Kidney tubule cell (primary cell): ENCODE measurements at places on chromosomes 2 and 18.

DNA sequence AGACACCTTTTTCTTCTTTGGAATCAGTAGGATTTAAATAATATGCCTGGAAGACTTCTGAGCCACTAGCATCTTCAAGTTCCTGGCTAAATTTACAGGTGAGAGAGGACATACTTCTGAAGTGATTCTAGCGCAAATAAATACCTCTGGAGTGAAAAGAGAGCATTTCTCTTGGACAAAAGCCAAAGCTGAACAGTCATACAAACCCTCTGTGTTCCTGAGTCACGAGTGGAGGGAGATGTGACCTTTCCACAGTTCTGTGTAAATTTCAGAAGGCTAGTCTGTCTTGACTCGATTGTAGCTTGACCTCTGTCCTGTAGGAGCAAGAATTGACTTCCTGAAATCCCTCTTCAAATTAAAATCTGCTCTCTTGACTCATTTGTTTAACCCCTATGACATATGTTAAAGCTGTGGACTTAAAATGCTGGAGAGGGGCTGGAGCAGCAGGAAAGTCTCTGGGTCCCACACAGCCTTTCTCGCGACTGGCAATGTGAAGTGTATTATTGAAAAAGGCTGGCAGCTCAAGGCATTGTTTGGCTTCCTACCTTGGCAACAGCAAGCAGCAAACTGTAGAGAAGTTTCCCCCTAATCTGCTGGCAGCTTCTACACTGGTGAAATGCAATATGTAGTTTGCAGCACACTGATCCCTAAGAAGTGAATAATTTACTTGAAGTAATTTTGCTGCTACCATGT, 79.6 kb upstream of the GCFC2 start:
- DNase-seq = peak; percentile 38

DNA sequence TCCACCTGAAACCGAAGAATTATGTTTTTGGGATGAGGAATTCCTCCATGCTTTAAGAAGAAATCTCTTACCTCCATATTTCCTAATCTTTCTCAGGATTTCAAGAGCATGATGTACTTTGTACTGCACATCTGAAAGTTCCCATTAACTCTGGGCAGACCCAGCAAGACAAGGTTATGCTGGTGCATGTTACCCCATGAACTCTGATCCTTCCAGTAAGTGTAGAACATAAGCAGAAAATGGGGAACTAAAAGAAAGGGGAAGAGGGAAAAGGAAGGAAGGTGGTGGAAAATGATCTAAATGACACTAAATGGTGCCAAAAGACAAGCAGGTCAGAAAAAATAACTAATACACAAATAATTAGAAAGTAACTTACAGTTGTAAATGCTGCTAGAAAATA, 50.7 kb downstream of the STRN start:
- no peak for DNase-seq

DNA sequence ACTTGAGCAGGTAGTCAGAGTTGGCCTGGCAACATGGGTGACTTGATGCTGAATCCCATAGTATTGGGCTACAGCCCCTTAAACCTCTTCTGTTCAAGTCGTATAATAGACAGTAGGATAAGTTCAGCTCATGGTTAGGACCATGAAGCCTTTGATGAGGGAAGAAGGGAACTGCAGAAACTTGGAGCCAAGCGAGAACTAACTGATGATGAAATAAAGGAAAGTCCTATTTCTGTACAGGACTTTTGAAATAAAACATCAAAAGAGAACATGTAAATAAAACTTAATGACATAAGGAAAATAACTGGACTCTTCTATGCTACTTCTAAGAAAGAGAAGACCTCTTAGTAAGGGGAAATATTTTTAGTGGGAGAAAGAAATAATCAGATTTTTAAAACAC, 51.2 kb upstream of the UGP2 start:
- DNase-seq = peak; percentile 2

DNA sequence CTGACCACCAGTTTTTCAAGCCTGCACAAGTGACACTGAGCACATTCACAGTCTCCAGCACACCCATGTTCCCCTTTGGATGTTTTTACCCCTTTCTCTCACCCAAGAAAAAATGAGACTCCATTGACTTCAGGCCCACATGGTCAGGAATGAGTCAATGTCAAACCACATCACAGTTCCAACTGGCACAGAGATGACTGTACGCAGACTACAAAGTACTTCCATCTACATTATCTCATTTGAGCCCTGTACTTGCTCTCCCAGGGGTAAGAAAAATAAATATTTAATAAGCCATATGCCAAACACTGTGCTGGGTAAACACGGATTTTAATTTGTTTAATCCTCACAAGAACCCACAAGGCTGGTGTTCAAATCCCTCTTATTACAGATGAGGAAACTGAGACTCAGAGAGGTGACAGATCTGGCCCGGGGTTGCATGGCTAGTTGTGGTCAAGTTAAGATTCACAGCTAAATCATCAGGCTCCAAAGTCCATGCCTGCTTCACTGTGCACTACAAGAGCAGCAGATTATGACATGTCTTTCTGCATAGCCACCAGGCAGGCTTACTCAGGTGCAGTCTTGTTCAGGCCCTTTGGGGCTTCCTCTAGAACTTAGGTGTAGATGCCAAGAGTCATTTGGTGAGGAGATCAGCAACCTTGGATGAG, 106.1 kb downstream of the TXNL1 start:
- peak; percentile 27 for DNase-seq

GRCh38 chr2:28621172-28622100, 125.6 kb downstream of the PLB1 start:
- DNase-seq = peak; percentile 96

DNA sequence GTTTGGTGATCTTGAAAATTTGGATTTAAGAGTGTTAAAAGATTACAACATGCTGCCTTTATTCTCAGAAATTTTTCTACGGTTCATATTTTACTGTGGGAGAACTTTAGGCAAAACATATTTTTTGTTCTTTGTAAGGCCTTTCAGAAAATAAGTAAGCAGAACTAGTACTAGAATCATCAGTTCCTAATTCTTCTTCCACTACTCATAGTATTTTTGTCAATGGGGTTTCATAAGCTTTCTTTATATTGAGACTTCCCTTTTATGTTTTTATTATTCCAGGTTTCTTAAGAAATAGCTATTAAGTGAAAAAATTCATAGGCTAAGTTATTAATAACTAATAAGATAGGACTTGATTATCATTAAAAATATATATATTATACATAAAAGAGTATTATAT, 12.4 kb downstream of the UGGT1 start:
- no peak for DNase-seq

DNA sequence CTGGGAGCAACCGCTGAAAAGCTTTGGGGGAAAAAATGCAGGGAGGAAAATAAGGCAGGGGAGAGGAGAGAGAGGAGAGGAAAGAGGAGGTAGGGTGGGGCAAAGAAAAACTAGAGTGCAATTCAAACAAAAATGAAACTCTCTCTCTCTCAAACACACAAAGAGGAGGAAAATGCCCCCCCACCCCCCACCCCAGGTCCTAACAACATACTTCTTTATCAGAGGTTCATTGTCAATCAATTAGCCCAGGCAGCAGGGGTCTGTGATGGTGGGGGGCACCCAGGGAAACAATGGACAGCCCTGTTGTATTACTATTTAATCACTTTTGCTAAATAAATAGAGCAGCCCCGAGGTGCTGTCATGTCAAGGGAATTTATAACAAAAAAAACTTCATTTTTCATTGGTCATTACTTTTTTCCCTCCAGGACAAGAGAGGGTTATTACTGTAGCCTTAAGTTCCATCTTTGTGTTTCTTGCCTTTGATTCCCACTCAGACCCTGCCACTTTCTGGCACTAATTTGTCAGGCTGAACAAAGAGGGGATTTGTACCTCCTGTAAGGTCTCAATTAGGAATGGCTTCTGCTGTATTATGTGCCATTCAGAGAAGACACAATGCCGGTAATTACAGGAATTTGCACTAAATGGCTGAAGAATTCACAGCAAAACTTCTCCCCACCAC, 55.0 kb downstream of the PLEKHM3 start:
- no peak for DNase-seq

GRCh38 chr2:207133820-207134519, 31.8 kb downstream of the KLF7 start:
- peak; percentile 96 for DNase-seq

GRCh38 chr2:100142393-100142792, at the start of gene AFF3:
Gene AFF3 (minus strand): TSS chr2:100142590. CDS start chr2:100104454, 38,136 bp downstream.
- DNase-seq = no peak

DNA sequence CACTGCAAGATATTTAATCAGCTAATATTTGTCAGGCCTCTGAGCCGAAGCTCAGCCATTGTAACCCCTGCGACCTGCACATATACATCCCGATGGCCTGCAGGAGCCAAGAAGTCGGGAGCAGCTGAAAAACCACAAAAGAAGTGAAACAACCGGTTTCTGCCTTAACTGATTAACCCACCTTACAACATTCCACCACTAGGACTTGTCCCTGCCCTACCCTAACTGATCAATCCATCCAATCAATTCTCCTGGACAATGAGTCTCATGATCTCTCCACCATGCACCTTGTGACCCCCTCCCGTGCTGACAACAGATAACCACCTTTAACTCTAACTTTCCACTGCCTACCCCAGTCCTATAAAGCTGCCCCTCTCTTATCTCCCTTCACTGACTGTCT, 945.4 kb upstream of the GYPC start:
- DNase-seq = no peak

DNA sequence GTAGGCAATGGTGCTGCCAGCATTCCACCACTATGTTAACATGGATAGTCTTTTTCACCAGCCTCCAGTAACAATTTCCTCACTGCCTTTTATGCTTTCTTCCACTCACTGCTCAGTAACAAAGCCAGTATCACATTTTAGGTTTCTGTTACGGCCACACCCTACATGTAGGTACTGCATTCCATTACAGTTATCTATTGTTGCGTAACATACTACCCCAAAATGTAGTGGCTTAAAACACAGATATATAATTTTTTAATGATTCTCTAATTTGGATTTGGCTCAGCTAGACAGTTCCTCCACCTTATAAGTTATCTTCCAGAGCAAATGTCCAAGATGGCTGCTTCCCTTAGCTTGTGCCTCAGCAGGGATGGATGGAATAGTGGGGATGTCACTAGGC, 498.7 kb upstream of the ACVR2A start:
- no peak for DNase-seq

DNA sequence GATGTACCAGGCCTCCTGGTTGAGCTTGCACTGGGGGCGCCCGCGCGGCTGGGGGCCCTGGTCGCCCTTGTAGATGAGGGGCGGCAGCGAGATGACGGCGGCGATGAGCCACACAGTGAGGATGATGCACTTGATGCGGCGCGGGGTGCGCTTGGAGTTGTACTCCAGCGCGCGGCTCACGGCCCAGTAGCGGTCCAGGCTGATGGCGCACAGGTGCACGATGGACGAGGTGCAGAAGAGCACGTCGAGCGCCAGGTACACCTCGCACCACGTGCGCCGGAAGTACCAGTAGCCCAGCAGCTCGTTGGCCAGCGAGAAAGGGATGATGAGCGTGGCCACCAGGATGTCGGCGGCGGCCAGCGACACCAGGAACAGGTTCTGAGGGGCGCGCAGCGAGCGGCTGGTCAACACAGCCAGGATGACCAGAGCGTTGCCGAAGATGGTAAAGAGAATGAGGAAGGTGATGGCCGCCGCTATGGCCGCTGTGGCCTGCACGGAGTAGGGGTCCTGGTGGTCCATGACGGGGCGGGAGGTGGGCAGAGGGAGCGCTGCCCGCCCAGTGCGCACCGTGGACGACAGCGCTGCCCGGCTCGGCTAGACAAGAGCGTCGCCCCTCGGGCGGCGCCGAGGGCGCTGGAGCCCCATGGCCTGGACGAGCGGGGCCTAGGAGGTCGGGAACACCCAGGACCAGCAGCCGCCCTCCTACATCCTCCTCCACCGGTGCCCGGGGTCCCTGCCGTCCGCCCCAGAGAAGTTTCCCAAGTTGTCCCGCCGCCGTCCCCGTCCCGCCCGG, 544 bp downstream of the ADRA2B start:
- DNase-seq = no peak

DNA sequence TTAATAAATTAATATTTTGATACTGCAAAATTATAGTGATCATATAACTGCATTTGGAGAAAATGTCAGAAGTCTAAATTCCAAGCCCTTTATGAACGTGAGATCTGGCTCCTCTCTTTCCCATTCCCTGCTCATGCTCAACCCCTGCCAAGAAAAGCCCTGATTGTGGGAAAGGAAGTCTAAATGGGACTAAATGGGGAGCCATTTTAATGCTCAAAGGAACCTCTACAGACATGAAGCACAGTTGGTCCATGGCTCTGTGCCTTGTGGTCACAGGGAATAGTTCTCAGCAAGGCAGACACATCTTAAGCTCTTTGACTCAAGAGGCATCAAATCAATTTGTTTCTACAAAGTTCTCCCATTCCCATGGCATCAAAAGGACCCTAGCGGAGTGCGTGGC, 29.3 kb upstream of the INSIG2 start:
- DNase-seq = no peak

GRCh38 chr2:106307860-106308259, 113.8 kb upstream of the UXS1 start:
- no peak for DNase-seq

- no peak for DNase-seq
Observed at GRCh38 chr2:29097569-29097968, 17.6 kb upstream of the CLIP4 start.

DNA sequence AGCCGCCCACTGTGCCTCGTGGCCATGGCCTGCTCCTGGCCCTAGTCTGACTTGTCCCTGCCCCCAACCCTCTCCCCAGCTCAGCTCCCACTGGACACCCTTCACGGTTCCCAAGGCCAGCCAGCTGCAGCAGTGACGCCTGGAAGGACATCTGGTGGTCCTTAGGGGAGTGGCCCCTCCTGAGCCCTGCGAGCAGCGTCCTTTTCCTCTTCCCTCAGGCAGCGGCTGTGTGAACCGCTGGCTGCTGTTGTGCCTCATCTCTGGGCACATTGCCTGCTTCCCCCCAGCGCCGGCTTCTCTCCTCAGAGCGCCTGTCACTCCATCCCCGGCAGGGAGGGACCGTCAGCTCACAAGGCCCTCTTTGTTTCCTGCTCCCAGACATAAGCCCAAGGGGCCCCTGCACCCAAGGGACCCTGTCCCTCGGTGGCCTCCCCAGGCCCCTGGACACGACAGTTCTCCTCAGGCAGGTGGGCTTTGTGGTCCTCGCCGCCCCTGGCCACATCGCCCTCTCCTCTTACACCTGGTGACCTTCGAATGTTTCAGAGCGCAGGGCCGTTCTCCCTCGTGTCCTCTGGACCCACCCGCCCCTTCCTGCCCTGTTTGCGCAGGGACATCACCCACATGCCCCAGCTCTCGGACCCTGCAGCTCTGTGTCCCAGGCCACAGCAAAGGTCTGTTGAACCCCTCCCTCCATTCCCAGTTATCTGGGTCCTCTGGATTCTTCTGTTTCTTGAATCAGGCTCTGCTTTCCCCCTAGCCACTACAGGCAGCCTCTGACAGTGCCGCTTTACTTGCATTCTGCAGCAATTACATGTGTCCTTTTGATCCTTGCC, 35.8 kb downstream of the ANO7 start:
- DNase-seq = no peak

- no peak for DNase-seq
Observed at GRCh38 chr2:160940699-160941098, 219.5 kb upstream of the TANK start.

DNA sequence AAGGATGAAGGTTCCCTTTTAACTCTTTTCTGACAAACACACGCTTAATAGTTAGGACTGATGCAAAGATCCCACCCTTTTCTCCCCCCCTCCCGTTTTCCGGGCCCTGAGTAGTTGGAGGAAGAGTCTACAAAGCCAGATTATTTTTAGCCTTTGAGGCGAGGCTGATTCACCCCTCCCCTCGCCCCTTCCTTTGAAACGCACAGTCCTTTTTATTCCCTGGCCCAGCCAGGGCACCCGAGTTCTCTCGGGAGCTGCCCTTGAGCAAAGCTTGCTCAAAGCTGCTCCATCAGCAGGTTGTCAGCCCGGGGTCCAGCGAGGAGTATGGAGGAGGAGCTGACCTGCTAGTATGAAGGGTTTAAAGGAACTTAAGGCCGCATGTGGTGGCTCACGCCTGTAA, 47.1 kb upstream of the SPRED2 start:
- DNase-seq = no peak

- no peak for DNase-seq
Observed at GRCh38 chr2:189249171-189249570, 69.6 kb upstream of the COL5A2 start.
